CD4-positive, alpha-beta T cell treated with Interleukin-6 at 100 ng/mL for 8 hours (primary cell): ENCODE measurements at places on chromosomes 3 and 15.

GRCh38 chr3:81406318-81406717 lies 355.1 kb downstream of the GBE1 start:
- no peak for DNase-seq

- no peak for DNase-seq
These were observed 57.9 kb upstream of the SAMMSON start for GRCh38 chr3:69941439-69942176.

GRCh38 chr3:42742259-42742658 lies 30.8 kb downstream of the CCDC13 start:
- DNase-seq = no peak

GRCh38 chr15:86199467-86200145 lies 119.9 kb downstream of the AGBL1 start:
- no peak for DNase-seq

DNA sequence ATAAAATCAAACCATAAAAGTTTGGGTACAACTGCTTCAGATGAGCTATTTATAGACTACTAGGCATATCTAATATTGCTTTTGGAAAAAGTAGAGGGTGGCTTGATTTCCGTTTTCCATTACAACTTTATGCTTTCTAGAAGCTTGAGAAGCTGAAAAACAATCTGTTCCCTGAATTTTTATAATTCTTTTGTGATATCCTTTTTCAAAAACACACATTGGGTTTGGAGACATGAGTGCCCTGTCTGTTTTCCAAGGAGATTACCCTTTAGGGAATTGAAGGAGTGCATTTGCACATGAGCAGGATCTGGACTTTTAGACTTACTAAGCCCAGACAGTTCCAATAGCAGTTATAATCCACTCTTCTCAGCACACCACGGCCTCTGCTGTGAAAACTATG lies 49.5 kb upstream of the FILIP1L start:
- DNase-seq = no peak
